ENCODE measurements at places on chromosomes 4 and X.

DNA sequence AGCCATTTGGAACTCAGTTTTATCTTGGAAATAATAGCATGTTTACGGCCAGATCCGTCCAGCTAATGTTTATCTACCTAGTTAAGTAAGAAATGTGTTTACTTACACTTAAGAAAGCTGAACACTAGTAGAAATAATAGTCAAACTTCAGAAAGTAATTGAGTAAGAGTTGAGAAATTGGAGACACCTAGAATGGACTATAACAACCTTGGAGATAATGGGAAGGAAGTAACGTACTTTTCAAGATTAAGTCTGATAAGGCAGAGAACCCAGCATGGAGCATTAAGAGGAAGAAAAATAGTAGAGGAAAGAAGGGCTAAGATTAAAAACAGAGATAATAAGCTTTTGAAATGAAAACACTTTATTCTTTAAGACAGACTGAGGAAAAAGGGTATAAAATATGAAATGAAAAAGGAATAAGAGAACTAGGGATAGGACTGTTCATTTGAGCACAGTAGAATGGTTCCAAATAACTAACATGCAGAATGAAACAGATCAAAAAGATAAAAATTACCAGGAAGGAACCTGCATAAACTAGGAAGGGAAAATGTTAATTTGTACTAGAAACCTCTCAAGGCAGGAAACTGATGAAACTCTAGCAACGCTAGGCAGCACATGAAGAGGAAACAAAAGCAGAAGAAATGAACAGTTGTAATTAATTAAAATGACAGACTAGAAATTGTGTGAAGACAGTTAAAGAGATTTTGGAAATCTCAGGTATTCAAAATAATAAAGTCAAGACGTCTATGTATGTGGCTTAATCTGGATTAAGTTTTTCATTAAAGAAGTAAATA is 71.7 kb downstream of the FBXW7 start:
- no peak for DNase-seq

GRCh38 chr4:183747931-183748670 is 89.0 kb downstream of the TRAPPC11 start:
- no peak for DNase-seq

DNA sequence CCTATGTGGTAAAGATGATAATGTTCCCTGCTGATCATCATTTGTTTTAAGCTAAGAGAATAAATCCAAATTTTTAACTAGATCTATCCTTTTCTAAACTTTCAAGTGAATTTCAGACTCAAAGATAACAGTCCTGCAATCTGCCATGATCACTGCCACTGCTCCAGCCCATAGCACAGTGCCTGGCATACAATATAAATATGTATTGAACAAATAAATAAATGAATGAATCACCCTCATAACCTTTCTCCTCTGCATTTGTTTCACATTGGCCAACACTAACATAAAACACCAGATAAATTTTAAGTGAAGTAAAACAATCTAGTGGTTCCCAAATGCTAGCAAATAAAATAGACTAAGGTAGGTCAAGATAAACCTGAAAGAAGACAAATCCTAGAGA is 439.0 kb downstream of the GPM6A start:
- no peak for DNase-seq

- no peak for DNase-seq
Measured at GRCh38 chrX:41164449-41164848, 79.2 kb downstream of the USP9X start.

- no peak for DNase-seq
Measured at GRCh38 chr4:127558088-127558487, 74.7 kb upstream of the INTU start.

DNA sequence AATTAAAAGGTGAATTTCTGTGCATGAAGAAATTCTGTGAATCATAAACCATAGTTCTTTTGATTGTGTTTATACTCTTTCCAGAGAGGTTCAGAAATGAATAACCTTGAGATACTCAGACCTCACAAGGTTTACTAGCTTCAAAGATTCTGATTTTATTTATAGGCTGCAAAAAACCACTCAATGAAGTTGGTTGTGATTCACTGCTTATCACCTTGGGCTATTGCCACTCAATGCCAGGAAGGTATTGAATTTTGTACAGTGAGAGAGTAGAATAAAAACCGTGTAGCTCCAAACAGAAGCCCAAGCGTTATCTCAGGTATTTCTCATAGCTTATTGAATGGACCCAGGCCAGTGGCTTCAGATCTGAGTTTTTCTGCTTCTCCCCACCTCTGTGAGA is 118.7 kb downstream of the FHIP1A start:
- no peak for DNase-seq

- no peak for DNase-seq
Measured at GRCh38 chrX:110403441-110404238, 45.0 kb downstream of the RTL9 start.

DNA sequence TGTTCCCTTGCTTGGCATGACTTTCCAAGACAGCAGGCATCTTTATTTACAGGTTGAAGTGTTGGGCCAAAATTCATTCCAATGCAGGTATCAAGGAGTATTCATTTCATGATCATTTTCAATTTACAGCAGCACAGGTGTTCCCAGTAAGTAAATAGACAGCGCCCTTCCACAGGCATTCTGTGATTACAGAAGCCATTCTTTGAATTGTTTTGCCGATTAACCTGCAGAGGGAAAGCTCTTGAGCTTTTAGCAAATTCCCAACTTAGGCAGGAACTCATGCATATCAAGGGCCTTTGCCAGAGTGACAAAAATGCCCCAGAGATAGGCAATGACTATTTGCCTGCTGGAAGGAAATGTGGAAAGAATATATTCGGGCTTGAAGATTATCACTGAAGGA is 6.8 kb downstream of the TXK start:
- no peak for DNase-seq

DNA sequence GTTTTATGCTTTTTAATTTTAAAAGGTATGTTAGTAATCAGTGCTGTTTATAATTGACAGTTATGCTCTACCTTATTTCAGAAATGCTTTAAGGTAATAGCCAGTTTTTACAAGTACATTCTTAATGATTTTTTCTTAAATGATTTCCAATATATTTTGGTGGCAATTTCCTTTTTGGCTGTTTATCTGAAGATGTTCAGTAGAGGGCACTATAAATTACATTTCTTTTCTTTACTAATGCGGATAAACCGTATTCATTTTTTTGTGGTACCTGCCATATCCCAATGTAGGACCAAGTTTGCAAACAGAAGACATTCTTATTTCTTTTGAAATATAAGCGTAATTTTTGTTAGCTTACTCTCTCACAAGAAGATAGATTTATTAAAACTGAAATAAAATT is 65.4 kb downstream of the CCKAR start:
- no peak for DNase-seq

- no peak for DNase-seq
Measured at GRCh38 chr4:62670514-62670913, 1470.4 kb downstream of the ADGRL3 start.

GRCh38 chrX:108186811-108187210 is 95.2 kb downstream of the ATG4A start:
- DNase-seq, result no peak

DNA sequence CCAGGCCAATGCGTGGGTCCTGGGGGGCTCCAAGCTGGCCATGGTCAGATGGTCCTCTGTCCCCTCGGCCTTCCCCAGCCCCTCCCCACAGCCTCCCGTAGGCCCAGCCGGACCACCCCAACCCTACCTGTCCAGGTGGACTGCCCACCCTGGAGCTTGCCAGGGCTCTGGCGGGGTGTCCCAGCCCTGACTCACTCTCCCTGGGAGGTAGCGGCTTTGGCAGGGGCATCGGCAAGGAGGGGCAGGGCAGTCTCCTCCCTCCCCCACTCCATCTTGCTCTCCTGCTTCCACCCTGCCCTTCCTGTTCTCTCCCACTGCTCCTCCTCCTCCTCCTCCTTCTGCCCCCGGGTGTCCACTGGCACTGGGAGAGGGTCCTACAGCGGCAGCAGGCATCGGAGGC is 7.4 kb downstream of the BGN start:
- DNase-seq, result no peak

DNA sequence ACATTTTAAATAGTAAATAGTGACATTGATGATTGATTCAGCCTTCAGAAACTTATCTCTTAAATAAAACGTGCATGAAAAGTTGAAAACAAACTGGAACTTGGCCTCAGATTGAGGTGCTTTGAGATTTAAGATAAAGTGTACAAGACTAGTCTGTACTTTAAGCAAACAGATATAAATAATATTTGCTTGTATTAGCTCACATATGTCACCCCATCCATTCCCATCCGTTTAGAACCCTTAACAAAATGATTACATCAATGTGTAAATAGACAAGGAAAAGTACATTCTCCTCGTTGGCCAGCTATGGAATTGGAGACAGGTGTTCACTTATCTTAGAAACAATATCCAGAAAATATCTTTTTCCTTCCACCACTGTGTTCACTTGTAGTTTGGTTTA is 130.8 kb downstream of the BANK1 start:
- DNase-seq, result no peak

DNA sequence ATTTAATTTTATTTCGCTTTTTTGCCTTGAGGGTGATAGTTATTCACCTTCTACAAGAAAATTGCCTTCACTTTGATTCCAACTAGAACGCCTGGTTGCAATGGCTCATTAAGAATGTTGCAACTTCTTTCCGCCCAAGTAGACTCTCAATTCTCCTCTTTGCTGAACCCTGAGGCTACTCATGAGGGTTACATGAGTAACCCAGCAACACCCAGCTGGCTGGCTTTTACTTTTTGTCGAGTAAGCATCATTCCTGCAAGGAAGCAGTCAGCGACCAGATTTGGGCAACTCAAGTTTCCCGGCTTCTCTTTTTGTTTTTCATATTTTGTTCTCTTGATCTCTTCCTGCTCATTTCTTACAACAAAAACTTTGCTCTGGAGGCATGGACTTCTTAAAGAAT is 495.4 kb downstream of the PACRGL start:
- DNase-seq, result no peak

- no peak for DNase-seq
Measured at GRCh38 chrX:45876206-45876605, 669.0 kb downstream of the ZNF674 start.

DNA sequence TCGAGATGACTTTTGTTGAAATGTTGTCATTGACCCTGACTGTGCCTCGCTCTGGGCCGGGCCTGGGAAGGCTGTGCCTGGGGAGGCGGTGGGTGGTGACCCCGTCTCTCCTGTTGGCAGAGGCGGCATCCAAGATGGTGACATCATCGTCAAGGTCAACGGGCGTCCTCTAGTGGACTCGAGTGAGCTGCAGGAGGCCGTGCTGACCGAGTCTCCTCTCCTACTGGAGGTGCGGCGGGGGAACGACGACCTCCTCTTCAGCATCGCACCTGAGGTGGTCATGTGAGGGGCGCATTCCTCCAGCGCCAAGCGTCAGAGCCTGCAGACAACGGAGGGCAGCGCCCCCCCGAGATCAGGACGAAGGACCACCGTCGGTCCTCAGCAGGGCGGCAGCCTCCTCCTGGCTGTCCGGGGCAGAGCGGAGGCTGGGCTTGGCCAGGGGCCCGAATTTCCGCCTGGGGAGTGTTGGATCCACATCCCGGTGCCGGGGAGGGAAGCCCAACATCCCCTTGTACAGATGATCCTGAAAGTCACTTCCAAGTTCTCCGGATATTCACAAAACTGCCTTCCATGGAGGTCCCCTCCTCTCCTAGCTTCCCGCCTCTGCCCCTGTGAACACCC is 36.4 kb downstream of the HTRA3 start:
- no peak for DNase-seq

DNA sequence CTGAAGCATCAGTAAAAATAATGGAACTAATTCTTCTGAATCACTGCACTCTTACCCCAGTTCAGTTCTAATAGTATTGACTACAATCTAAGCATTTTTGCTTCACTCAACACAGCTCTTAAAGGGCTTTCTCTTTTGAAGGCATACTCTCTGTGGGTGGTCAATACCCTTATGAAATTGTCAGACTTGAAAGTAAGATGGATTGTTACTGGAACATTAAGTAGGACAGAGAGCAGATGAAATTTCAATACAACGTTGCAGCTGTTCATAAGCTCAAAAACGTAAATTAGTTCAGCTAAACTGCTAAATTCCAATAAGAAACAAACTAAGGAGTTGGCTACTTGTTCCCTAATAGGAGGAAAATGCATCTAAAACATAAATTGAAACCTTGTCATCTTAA is 352.3 kb upstream of the TENM3 start:
- DNase-seq, result no peak

GRCh38 chr4:169407217-169407845 is 136.6 kb upstream of the SH3RF1 start:
- no peak for DNase-seq

GRCh38 chr4:5712517-5712916 is 1.5 kb downstream of the EVC start:
- DNase-seq, result no peak

GRCh38 chr4:3071811-3072210 is 2.5 kb downstream of the HTT-AS start:
- DNase-seq, result no peak

Data from activated T-helper 9 cell treated with anti-CD3 and anti-CD28 coated beads, Interleukin-2, amount 50 U/mL, for 16 hours (primary cell).